Fibroblast of skin of back (primary cell): ENCODE measurements at places on chromosomes 11 and 22.

GRCh38 chr11:116928845-116929244 lies 91.4 kb upstream of the APOA1 start:
- no peak for DNase-seq

DNA sequence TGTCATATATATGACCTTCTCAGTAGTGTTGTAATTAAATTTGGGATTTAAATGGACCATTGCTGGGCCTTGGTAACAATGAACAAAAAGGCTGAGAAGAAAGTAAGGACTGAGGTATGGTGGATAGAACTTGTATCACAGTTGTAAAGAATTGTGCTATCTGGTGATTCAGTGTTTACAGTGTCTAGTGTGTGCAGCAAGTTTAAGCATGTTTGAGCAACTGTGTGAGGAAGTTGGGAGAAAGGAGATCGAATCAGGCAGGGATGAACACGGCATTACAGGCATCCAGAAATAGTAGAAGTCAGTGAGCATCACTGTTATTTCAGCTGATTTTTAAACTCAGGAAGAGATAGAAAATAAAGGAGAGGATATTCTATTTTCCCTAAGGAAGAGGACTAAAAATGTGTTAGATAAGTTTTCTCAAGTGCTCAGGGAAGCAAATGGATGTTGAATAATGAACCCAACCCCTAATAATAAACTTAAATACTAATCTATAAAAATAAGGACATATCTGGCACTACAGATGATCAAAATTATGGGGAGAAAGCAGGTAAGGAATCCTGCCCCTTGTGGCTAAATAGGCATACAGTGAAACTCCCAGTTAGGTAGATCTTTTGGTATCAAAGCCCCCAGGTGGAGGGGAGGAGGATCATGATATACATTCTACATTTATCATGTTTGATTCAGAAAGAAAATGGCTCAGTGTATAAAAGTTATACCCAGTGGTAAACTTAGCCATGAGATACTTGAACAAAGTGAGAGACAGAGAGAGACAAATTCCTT lies 361.0 kb upstream of the ANO3 start:
- DNase-seq: no peak

- no peak for DNase-seq
Observed at GRCh38 chr11:37506531-37506930, 908.5 kb upstream of the RAG2 start.

GRCh38 chr11:78846269-78846668 lies 271.6 kb upstream of the NARS2 start:
- DNase-seq: no peak

- no peak for DNase-seq
Observed at GRCh38 chr11:17985517-17985916, 27.3 kb downstream of the SERGEF start.

GRCh38 chr22:49037701-49038245 lies 789.9 kb downstream of the BRD1 start:
- no peak for DNase-seq

DNA sequence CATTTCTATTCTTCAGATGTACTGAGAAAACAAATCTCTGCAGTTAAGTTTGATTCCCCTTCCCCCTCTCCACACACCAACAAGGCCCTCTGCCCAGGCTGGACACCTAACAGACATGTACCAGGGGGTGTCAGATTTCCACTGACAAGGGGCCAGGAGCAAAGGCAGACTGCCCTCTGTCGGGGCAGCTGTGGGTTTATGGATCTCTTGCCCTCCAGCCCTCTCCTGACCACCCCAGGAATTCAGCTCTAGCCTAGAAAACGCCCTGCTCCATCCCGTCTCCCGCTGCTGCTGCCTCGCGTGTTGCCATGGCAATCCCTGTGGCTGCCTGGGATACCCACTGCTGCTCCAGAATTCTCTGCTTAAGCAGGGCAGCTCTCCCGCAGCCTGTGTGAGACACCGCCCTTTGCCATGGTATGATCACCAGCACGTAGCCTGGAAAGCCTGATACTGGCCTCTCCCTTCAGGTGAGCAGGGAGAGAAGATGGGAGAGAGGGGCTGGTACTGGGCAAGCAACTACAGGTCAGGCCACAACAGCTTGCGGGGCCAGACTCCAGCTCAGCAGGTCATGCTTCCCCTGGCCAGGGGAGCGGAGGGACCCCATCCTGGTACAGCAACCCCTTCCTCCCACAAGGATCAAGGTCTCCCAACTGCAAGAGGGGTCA lies 41.6 kb downstream of the BUD13 start:
- peak; percentile 60 for DNase-seq

DNA sequence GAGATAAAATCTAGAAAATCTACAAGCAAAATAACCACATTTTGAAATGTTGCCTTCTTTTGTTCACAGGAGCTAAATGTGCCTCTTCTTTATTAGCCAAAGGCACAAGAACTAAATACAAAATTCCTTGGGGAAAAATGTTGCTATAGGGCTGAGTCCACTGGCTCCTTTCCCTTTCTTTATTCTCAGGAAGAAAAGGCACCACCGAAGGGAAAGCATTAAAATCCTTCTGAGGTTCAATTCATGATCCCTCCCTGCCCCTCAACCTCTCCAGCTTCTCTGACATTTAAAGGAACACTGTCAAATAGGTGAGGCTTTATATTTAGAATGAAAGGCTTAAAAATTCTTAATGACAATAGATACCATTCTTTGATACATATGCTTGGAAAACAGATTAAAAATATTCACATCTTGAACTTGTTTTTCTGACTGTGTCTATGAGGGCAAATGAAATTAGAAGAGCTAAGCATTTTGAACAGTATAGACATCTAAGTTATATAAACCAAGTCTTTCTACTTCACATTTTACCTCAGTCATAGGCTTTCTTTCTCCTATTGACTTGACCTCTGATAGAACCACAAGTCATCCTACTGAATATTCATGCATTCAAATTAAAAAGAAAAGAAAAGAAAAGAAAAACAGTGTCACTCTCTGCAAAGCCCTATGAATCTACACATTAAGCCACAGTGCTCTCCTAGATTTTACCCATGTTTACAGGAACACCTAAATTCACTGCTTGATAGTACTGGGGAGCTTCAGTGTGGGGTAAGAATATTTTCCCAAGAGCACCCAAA lies 148.2 kb downstream of the MAML2 start:
- DNase-seq: no peak

GRCh38 chr11:10648871-10649270 lies 44.7 kb downstream of the IRAG1 start:
- DNase-seq: no peak

GRCh38 chr22:45285263-45286058 lies 712 bp downstream of the UPK3A start:
- no peak for DNase-seq

DNA sequence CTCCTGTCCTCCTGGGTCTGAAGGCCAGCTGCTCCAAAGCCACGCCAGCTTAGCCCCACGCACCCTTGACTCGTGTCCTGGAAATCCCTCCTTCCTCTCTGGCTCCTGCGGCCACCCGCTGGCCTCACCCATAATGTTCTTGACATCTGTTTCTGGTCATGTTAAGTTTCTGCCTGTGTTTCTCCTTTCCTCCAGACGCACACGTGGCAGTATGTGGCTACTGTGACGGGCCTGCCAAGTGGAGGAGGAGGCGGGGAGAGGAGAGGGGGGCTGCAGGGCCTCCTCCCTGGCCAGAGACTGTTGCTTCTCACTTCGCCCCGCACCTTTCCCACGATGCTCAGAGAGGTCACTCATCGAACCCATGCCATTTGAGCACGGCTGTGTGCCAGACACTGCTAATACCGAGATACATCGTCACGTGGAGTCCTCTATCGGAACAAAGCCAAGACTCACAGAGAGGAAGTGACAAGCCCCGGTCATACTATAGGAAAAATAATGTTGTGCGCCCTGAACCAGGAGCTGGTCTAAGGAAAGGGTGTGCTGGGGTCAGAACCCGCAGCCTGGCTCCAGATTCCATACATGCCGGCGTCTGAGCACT lies 11.5 kb downstream of the C1QTNF6 start:
- DNase-seq: peak; percentile 85

- no peak for DNase-seq
Observed at GRCh38 chr11:63884196-63884932, 32.6 kb downstream of the RCOR2 start.

DNA sequence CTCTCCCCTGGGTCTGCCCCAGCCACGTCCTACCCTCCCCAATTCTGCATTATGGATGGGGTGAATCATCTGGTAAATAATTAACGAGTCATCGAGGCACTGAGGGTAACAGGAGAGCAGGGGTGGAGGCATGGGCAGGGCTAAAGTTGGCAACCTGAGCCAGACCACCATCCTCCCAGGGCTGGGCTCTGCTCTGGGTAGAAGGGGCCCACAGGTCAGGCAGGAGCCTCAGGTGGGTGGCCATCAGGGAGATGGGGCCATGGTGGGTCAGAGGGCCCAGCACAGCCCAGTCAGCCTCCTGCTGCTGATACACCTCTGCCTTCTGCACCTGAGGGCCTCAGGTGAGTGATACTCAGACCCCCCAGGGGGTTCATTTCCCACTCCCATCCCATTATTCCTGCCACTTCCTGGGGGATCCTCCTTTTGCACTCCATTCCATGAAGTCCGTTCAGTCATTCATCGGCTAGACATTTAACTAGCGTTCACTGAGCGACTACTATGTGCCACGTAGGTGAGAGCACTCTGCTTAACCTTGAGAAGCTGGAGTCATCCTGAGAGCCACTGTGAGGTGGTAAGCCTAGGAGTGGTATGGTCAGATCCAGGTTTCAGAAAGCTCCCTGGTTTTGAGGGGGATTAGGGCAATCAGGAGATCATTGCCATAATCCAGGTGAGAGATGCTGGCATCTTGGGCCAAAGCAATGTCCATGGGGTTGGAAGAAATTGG lies at the start of gene VSIG10L2:
VSIG10L2 (plus strand) TSS at position 248 of the 724 bp plus-strand sequence; CDS start at position 260, 12 bp downstream.
- DNase-seq: no peak

GRCh38 chr11:104776501-104777170 lies 121.6 kb downstream of the CASP12 start:
- DNase-seq: peak; percentile 8

- no peak for DNase-seq
Observed at GRCh38 chr22:35463231-35463933, 63.4 kb downstream of the MCM5 start.

DNA sequence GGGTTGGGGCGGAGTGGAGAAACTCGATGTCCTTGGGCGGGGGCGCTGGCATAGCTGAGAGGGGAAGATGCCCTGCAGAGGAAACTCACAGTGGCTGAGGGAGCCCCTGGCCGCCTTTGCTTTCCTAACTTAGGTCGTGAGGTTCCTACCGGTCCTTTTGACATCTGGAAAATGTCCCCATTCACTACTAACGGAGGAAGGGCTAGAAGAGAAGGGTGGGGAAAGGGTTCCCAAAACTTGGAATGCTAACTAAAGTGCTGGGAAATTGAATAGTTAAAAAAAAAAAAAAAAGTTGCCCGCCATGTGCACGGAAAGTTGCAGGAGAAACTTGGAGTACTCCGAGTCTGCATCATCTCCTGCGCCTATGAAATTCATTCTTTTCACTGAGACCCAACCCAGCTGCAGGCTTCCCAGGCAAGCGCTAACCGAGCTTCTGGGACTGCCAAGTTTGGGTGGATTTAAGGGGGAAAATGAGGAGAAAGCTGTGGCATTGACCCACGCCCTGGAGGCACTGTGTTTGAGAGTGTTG lies 796 bp downstream of the TIMP3 start:
- peak; percentile 41 for DNase-seq

DNA sequence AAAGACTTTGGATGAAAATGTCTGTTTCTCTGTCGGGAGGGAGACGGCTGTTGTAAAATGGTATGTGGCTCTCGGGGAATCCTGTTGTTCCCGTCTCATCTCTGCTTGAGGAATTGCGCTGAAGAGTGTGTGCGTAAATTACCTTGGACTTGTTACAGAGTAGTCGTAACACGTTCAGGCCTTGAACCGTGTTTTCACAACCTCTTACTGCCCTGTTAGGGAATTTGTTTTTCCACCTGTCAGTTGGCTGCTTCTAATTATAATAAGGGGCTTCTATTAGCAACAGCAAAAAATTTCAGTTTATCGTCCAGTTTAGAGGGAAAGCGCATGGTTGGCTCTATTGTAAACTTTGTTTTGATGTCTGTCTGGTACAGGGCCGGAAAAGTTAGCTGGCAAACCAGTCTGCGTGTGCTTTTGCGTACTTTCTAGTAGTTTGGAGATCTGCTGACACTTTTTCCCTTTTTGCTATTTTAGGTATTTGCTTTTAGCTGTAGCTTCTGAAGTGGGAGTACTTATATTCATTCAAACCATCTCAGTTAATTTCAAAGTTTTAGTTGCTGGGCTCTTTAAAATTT lies 1.5 kb downstream of the HIPK3 start:
- DNase-seq: peak; percentile 28

DNA sequence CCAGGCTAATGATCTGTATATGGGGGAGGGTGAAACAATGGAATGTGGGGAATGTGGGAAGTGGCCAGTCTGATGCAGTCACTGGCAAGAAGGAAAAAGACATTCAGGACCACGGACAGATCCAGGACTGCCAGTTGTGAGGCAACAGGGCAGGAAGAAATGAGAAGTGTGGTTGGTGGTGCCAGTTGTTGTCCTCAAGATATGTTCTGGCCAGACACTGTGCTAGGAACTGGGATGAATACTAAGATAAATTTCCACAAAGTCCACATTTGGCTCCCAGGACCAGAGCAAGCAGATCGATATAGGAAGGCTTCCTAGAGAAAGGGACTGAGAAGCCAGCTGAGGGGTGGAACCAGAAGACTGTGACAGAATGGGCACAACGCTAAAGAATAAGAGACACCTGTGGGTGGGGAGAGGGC lies 6.8 kb upstream of the TPBGL start:
- DNase-seq: peak; percentile 68

DNA sequence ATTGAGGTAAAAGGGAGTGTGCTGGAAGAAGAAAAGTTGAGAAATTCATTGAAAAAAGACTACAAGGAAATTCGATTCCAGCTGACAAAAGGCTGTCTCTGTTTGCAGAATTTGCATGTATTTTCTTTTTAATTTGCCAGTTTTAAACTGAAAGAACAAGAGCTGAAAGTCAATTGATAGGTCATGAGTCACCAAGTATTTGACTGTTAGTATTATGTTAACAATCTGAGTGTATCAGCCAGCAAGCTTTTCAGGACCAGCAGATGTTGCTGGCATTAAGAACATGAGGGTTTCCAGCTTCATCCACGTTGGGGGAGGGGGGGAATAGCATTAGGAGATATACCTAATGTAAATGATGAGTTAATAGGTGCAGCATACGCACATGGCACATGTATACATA lies 726.7 kb downstream of the METTL15 start:
- DNase-seq: peak; percentile 93

DNA sequence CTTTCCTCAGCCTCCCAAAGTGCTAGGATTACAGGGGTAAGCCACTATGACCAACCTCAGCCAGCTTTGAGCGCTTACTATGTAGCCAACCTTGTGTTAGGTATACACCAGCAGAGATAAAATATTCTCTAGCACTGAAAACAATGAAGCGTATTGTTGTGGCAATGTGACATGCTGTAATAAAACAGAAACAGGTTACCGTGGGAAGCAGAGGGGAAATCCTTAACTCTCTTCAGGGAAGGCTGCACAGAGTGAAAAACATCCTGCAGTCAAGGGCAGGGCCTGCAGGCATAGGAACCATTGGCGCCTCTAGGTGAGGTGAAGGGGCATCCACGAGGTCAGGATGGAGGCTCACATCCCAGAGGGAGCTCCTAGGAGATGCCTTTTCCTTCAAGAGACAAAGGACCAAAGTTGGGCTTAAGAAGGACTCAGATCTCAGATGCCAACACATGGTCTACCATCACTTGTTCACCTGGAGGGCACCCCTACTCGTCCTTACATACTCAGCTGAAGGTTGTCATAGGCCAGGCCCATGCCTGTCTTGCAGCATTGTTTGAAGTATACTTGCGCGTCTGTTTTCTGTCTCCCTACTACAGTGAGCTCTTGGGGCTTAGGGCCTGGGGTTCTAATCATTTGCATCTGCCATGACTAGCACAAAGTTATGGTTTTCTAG lies 8.0 kb downstream of the POLD4 start:
- DNase-seq: no peak
